ENCODE measurements at places on chromosomes 7 and 10.

GRCh38 chr10:118035354-118036005 is 11.3 kb downstream of the RAB11FIP2 start:
- DNase-seq = no peak

DNA sequence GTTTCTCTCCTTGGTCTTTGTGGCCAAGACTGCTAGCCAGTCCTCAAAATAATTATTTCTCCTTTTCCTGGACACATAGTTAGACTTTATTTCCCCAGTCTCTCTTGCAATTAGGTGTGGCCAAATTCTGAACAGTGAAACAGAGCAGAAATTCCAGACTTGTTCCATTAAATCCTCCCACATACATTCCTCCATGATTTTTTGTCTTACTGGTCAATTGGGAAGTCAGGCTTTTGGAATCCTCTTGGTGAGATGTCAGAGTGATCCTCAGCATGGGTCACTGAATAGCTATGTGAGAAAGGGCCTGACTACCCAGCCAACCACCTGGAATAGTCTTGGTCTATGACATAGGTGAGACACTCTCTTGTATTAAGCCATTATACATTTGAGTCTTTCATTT is 164.2 kb downstream of the DGKI start:
- no peak for DNase-seq

GRCh38 chr10:48731141-48731540 is 46.5 kb downstream of the WDFY4 start:
- no peak for DNase-seq

GRCh38 chr10:114758331-114758730 is 63.2 kb upstream of the FHIP2A start:
- DNase-seq = no peak

- no peak for DNase-seq
Observed at GRCh38 chr7:127731431-127732080, 79.6 kb downstream of the SND1 start.

- no peak for DNase-seq
Observed at GRCh38 chr7:29779017-29779416, 27.3 kb upstream of the WIPF3 start.
